ENCODE measurements at places on chromosomes 1 and 21.

DNA sequence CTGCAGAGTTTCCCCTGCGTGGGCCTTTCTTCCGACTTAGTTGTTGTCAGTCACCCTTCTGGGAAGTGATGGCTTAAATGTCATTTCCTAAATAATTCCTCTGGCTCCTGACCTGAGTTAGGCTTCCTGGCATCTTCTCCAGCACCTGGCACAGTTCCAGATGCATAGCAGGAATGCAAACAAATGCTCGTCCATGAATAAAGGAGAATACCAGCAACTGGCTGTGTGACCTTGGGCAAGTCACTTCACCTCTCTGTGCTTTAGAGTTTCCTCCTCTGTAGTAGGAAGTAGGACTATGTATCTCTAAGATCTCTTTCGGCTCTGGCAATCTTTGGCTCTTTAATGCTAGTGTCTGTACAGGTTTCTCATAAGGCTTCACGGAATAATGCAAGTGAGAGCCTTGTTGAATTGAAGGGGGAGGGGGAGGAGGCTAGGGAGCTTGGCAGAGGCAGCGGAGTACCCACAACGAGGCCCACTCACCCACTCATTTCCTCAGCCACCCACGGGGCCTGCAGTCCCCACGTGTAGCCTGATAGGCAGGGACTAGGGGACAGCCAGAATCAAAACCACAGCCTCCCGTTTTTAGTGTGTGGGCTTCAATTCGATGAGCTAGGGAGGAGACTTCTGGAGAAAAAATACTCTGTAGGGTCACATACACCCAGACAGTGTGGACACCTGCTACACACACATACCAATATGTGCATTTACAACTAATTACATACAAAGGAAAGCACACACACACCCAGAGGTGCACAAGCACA, 48.1 kb downstream of the TENT5C start:
- DNase-seq: no peak

GRCh38 chr1:89890085-89890752, 69.4 kb downstream of the LRRC8D start:
- DNase-seq: no peak

- no peak for DNase-seq
Measured at GRCh38 chr21:45290948-45291612, 3.4 kb upstream of the POFUT2 start.

DNA sequence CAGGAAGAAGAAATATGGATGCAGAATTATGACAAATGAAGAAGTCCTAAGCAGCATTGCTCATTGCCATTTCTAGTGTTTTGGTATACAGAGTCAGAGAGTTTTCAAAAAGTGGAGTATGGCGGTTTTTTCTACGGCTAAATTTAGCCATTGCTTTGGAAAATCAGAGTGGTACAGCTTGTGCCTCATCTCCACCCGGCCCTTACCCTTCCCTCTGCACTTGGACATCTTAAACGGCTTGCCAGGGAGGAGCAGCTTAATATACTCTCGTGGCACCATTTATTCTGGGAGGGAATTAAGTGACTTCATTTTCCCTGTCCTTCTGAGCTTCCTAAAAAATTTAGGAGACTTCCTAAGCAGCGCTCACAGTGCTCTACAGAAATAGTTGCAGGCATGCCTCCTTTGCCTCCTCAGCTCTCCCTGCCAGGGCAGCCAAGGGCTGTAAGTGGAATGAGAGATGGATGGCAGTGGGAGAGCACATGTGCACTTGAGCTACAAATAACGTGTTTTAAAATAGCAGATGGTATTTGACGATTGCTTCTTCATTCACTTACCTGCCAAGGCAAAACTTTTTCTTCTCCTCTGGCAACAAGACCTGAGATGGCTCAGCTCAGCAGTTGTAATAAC, 51.5 kb upstream of the VAMP3 start:
- no peak for DNase-seq

GRCh38 chr1:223683586-223684487, 18.3 kb upstream of the CAPN8 start:
- DNase-seq: peak; percentile 91

GRCh38 chr1:110053552-110054428, 16.7 kb downstream of the ALX3 start:
- peak; percentile 14 for DNase-seq

- peak; percentile 92 for DNase-seq
Measured at GRCh38 chr21:39675993-39676661, 63.4 kb downstream of the B3GALT5 start.

GRCh38 chr1:182614796-182615454, 10.7 kb upstream of the RGS16 start:
- DNase-seq: peak; percentile 87

GRCh38 chr1:98099501-98099900, 178.7 kb upstream of the DPYD start:
- no peak for DNase-seq

GRCh38 chr1:20329793-20330542, 39.3 kb downstream of the VWA5B1 start:
- DNase-seq: no peak

All from NCI-H2081 (cell line).